HS-27A (cell line): ENCODE measurements at places on chromosomes 16 and 17.

- DNase-seq = no peak
These were observed 2.5 kb upstream of the ATP6V0C start for GRCh38 chr16:2511128-2511800.

- DNase-seq = no peak
These were observed 84.5 kb upstream of the ZNF469 start for GRCh38 chr16:88298181-88298832.

DNA sequence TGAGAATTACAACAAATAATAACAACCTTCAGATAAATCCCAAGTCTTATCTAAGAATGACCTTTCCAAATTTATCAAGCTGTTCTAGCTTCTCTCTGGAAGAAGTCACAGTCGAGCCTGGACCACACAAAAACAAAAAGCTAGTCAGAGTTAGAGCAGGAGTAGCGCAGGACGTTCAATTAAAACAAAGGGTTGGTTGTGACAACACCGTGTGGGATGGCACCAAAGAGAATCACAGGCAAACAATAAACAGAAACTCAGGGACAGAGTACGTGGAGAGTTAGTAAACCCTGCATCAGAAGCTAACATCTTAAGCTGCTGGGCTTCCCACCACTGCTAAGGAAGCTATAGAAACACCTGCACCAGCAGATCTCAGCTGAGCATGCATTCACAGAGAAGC, 23.8 kb downstream of the ARHGAP17 start:
- no peak for DNase-seq

- DNase-seq = no peak
These were observed 148.1 kb downstream of the SOCS1 start for GRCh38 chr16:11107780-11108465.

DNA sequence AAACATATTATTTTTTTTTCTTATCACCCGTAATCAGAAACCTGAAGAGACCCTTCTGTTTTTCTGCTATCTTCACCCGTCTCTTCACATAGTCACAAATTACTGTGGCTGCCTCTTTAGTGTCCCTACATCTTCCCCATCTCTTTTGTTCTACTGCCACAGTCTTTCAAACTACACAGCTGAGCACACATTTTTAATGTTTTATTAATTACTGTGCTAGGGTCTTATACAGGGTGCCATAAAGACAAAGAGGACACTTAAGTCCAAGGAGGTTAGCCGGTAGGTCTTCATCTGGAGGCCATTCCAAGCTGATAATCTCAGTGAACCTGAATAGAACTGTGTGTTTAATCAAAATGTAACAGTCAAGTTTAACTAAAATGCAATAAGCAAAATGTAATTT, 20.7 kb downstream of the CNTNAP4 start:
- DNase-seq = no peak

GRCh38 chr17:6786618-6787017, 10.6 kb downstream of the FBXO39 start:
- no peak for DNase-seq

- DNase-seq = no peak
These were observed 62.4 kb downstream of the SNX11 start for GRCh38 chr17:48169926-48170325.

DNA sequence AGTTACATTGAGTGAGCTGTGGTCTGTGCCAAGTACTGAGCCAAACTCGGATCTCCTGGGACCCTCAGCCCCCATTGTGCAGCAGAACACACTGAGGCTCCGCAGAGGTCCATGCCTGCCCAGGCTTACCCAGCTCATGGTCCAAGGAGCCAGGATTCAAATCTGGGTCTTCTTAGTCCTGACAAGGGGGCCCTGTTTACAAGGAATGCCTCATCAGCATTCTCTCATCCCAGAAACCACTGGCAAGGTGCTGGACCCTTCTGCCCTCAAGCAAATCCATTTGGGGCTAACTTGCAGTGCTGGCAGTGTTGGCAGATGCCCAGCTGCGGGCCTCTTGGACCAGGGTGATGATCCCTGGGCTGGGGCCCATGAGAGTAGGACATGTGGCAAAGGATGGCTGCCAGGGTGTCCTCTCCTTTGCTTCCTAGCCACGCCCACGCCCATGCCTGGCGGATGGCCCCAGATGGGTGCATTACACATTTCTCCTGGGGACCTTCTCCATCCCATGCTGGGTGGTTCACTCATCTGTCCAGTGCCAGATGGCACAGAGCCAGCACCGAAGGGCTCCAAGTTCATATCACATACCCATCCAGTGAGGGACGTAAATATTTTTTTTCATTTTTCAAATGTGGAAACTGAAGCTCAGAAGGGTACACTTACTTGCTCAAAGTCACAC, 117.7 kb downstream of the CMIP start:
- DNase-seq = no peak

DNA sequence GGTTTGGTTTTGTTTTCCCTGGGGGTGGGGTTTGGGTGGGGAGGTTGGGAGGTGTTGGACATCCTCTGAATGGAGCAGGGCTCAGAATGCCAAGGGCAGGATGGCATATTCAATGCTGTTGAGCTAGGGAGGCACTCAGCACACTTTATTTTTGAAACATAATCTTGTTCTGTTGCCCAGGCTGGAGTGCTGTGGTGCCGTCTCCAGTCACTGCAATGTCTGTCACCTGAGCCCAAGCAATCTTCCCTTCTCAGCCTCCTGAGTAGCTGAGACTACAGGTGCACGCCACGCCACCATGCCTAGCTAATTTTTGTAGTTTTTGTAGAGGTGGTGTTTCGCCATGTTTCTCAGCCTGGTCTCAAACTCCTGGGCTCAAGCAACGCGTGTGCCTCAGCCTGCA, 186.1 kb downstream of the RPTOR start:
- DNase-seq = no peak

DNA sequence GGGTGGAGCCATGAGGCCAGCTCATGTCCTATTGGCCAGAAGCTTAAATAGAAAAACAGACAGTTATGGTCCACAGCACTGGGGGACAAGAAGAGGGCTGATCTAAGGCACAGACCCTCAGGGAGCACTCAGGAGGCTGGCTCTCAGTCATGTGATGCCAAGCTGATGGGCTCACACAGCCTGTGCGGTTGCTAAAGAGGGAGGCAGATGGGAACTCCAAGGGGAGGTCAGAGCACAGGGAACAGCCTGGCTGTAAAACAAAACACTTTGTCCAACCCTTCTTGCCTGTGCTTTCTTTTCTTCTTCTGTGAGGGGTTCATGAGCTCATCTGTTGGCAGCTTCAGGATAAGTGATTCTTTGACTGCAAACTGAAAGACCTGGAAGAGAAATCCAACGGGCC, 27.2 kb downstream of the CNTNAP1 start:
- no peak for DNase-seq

DNA sequence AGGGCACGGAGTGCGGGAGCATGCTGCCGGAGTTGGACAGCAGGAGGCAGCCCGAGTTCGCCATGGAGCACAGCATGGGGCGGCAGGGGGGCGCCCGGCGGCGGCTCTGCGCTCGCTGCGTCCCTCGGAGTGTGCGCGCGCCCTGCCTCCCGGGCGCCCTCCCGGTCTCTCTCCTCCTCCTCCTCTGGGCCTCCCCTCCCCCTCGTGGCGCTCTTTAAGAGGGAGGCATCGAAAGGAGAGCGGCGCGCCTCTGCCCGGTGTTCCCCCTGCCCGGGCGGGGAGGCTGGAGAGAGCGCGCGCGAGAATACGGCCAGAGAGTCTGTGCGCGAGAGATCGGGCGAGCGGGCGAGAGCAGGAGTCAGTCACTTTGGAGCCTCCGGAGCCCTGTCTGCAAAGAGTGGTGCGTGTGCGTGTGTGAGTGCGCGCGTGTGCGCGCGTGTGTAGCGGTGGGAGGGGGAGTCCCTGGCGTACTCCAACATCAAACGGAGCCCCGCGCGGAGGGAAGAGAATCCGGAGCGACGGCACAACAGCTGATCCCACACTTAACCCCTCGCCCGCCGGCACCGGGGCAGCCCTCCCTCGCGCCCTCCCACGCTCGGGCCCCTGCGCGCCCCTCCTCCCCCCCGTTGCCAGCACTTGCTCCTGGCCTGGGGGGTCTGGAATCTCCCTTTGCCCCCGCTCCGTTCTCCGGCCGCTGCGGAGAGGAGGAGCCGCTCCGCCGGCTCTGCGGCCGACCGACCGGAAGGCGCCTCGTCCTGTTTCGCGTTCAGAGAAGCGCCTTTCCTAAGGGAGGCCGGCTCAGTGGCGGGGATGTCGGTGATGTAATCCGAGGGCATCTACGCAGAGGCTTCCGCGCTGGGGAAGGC, 108.9 kb downstream of the ENGASE start:
- DNase-seq = no peak

GRCh38 chr16:85553436-85554113, 59.5 kb upstream of the GSE1 start:
- peak; percentile 49 for DNase-seq

GRCh38 chr16:886802-887731, 83.7 kb downstream of the LMF1 start:
- no peak for DNase-seq

GRCh38 chr17:81706757-81707624, 3.8 kb downstream of the MRPL12 start:
- DNase-seq = no peak

DNA sequence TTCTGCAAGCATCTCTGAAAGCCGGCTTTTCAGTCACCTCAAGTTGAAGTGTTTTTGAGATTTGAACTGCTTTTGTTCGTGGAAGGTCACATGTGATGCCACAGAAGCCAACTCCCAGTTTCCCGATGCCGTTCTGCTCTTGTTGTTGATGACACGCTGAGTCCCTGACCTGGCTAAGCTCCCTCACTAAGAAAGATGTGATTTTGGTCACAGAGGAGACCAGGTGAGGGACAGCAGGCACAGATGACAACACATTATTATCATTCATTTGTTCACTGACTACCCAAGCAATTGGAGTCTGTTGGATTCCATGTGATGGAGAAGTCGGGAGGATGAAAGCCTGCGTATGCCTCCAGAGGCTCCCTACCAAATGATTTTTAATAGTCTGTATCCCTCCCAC, 822.4 kb upstream of the RBFOX1 start:
- no peak for DNase-seq

GRCh38 chr17:78727057-78727456, 55.0 kb downstream of the CYTH1 start:
- no peak for DNase-seq
